Stimulated activated CD4-positive, alpha-beta T cell treated with anti-CD3 and anti-CD28 coated beads, Interleukin-15, amount 100 ng/mL, for 48 hours (primary cell): ENCODE measurements at places on chromosomes 3 and 15.

- DNase-seq, result no peak
Measured at GRCh38 chr3:151864423-151865101, 8.9 kb upstream of the SUCNR1 start.

GRCh38 chr3:170473358-170473757 is 54.7 kb downstream of the CLDN11 start:
- no peak for DNase-seq

DNA sequence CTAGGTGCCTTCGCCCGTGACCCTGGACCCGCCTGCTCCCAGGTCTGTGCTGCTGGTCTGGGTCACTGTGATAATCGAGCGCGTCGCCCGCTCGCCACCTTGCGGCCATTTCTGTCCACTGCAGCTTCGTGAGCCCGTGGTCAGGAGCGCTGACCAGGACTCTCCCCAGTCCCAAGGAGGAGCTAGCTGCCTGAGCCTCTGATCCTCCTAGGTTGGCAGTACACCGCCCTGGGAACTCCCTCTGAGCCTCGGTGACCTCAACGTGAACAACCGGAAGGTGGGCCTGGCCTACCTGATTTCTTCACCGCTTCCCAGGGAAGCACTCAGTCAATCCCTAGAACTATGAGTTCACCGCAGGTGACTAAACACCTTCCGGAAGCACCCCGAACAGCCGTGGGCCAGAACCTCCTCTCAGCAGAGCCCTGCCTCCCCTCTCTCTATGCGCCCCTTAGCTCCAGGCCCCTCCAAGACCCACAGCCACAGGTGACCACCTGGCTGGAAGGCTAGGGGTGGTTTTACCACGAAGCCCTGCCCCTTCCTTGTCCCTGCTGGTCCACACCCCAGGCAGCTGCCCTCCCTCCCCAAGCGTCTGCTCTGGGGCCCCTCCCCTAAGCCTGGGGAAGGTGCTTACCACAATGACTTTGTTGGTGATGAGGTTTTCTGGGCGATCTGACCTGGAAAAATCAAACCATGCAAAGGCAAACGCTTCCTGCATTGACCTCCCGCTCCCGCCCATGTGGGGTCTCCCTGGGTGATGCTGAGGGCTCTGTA is 9.7 kb downstream of the PLA2G4D start:
- no peak for DNase-seq

DNA sequence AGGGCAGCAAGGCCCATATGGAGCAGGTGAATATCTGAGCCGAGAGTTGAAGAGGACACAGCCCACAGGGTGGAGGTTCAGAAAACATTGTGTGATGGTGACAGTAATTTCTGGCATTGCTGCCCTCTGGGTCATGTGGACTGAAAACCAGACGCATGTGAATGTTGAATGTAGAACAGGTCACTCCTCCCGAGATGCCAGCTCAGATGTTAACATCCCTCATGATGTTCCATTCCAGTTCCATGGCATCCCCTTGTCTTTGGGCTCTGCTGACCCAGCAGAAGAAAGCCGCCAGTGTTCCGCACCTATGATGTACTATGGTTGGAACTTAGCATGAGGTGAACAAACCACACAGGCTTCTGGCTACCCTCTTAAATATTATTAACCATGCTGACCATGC is 110.7 kb upstream of the CTDSPL start:
- DNase-seq, result no peak

DNA sequence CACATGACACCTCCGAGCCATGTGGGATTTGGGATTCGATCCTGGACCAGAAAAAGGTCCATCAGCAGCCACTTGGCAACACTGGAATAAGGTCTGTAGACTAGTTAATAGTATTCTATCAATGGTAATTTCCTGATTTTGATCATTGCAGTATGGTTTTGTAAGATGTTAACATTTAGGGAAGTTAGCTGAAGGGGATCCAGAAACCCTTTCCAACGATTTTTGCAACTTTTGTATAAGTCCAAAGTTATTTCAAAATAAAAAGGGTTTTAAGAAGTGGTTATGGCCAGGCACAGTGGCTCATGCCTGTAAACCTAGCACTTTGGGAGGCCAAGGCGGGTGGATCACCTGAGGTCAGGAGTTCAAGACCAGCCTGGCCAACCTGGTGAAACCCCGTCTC is 10.2 kb downstream of the BDH1 start:
- no peak for DNase-seq
